ENCODE measurements at places on chromosomes 1 and 21.

GRCh38 chr1:173823781-173824314 lies 625 bp upstream of the DARS2 start:
- no peak for DNase-seq

- DNase-seq: no peak
Measured at GRCh38 chr1:158396646-158397045, 2.6 kb downstream of the OR10T2 start.

- no peak for DNase-seq
Measured at GRCh38 chr1:182359645-182360044, 31.9 kb downstream of the GLUL start.

DNA sequence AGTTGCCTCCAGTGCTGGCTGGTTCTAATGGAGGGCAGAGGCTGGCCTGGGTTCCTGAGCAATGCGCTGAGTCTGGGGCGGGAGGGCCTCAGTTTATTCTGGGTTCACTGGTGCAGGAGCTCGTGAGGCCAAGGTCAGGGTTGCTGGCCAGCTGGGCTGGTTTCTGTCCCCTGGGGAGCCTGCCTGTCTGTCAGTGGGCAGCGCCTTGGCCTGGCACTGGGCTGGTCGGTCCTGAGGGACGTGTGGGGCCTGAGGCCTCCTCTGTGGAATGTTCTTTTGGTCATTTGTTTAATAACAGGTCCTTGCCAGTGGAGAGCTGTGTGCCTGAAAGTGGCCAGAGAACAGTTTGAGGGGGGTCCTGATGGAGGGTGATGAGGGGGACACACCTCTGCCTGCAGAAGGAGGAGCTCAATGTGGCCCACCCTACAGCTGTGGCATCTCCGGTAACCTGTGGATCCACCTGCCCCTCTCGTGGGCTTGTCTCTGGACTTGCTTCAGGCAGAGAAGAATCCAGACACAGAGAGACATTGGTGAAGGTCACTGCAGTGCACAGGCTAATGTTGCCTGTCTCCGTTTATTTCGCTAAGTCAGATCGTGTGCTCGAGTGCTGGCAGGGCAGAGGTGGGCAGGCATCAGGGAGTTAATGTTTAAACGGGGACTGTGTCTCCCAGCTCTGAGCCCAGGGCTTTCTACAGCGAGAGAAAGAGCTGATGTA lies 34.6 kb downstream of the COQ8A start:
- DNase-seq: peak; percentile 14

- DNase-seq: no peak
Measured at GRCh38 chr1:82722608-82723007, 921.9 kb downstream of the ADGRL2 start.

DNA sequence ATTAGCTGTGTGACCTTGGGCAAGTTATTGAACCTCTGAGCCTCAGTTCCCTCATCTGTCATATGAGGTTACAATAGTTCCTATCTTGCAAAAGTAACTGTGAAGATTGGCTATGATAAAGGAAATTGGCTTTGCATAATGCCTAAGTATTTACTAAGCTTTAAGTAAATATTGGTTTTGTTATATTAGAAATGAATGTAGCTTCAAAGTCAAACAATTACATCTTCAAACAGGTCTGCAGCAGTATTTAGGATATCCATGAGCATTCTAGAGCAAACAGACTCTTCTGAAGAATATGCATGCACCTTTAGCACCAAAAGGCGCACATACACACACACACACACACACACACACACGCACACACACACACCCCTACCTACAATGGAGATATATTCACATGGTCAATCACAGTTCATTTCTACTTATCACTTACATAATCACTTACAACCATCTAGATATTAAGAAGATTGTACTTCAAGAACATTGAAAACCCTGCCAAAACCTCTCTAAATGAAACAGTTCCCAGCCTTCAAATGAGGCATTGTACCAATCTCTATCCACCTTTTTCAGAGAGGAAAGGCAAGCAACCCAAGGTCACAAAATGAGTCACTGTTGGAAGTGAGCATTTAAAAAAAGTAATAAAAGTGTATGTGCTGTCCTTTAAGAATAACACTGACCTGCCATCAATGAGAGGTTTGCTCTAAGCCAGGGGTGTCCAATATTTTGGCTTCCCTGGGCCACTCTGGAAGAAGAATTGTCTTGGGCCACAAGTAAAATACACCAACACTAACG lies 13.4 kb upstream of the FAM43B start:
- no peak for DNase-seq

Measured in activated T-cell treated with anti-CD3 and anti-CD28 coated beads, Interleukin-2, amount 50 U/mL, for 24 hours (primary cell).